Activated CD4-positive, alpha-beta T cell treated with anti-CD3 and anti-CD28 coated beads, Interleukin-2, amount 50 U/mL, for 4 hours (primary cell): ENCODE measurements at places on chromosomes 6 and 20.

GRCh38 chr20:39993742-39994141, 695.3 kb downstream of the MAFB start:
- DNase-seq: no peak

- DNase-seq: peak; percentile 16
These were observed 16.8 kb upstream of the SIRPG start for GRCh38 chr20:1674361-1674760.

GRCh38 chr6:108260126-108260808, 573 bp downstream of the SNX3 start:
- DNase-seq: no peak

DNA sequence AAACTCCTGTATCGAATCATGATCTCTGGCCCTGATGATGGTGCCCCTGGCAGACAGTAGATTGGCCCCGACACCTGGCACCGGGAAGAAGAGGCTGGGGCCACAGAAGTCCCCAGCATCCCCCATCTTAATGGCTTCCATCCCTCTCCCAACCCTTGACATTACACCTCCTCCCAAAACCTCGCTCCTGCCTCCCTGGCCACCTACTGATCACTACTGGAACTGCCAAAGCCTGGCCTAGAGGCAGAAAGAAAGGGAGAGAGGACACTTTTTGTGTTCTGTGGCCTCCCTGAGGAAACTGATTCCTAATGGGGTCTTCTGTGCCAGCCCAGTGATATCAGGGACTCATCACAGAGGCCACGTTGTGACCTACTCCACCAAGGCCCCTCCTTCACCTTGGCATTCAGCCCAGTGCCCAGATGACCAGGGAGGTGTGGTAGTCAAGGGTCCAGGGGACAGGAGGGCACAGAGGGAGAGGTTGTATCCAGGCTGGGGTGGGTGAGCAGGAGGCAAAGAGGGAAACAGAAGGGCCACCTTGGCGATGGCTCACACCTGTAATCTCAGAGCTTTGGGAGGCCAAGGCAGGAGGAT, 6.1 kb downstream of the C20orf173 start:
- DNase-seq: peak; percentile 11

DNA sequence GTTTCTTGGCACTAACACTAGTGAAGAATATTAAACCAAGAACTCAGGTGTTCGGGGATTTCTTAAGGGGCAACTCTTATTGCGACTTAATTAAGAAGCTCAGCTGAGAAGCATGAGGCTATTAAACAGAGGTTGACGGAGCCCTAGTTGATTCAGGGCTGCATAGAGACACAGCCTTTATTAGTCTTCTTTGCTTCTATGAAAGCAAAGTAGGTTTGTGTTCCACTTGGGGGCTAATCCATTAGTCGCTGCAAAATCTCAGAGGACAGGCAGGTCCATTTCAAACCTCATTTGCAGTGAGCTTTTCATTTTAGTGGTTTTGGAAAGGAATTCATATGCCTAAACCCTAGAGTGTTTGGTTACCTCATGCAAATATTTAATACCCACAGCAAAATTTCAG, 506.6 kb upstream of the SULF2 start:
- DNase-seq: no peak

- no peak for DNase-seq
These were observed 30.5 kb downstream of the NFATC2 start for GRCh38 chr20:51511861-51512619.

DNA sequence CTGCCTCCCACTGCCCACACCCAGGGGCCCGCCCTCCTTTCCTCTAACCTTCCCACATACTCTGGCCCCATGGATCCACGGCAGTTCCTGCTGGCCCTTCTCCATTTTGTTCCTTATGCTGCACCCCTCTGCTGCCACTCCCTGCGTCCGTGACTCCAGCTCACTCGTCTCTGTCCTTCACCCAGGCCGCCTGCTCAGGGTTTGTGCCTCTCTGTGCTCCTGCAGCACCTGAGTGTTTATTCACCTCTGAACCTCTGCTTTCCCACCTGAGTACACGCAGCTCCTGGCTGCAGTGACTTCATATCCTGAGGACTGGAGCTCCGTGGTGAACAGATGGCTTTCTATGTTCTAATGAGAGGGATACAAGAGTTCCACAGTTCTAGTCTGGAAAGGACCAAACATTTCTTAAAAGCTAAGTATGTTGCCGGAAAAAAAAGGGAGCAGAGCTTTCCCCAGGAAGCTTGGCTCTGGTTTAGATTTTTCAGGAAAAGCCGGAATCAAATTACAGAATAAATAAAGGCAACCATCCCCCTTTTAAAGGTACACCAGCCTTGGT, 1.5 kb upstream of the GNRH2 start:
- DNase-seq: no peak

DNA sequence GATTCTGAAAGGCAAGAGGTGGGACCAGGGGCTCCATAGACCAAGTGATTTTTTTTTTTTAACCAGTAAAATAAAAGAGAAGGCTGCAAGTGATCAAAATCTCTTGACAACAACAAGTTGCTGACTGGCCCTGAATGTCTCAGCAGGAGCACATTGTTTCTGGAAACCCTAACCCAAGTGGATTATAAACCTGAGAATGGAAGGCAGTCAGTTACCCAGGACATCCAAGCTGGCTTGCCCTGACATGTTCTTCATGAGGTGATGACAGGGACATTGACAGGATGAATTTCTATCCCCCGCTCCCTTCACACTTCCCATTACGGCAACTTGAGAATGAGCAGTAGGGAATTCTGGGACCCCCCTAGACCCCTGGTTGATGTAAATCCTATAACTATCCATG, 49.6 kb upstream of the RIPOR2 start:
- no peak for DNase-seq

DNA sequence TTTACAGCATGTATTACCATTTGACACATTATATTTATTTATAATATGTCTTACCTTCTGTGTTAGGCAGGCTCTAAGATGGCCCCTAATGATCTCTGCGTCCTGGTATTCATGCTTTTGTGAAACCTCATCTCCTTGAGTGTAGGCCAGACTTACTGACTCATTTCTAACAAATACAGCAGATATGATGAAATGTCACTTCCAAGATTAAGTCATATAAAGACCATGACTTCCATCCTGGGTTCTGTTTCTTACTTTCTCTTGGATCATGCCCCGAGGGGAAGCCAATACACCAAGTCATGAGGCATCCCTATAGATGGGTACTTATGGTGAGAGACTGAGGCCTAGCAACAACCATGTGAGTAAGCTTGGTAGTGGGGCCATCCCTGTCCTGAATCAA, 30.2 kb downstream of the ZHX3 start:
- no peak for DNase-seq

- no peak for DNase-seq
These were observed 135.3 kb downstream of the SOBP start for GRCh38 chr6:107625264-107625663.

DNA sequence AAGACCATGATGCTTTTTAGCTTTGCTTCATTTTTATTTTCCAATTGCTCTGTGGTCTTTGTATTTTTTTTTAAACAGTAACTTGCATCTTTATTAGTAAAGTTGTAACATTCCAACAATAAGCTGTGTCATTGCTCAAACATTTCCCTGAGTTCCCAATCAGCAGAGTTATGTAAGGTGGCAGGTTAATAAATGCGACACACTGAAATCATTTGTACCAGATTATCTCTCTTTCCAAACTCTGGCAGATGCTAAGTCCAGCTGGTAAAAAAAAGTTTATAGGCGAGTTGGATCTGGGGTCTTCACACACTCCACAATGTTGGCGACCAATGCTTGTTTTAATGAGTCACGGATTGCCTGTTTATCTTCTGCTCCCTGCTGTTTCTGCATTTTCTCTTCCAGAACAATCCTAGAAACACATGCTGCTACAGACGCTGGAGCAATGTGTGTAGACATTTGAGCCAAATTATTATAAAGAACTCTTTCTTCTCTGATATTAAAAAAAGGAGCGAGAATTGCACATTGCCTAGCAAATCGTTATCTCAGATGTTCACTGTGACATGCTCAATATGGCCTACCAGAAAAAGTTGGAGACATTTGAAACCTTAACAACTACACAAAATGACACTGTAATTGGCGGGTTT, 113.6 kb upstream of the IFNGR1 start:
- DNase-seq: no peak

GRCh38 chr6:156430386-156430785, 346.8 kb upstream of the ARID1B start:
- DNase-seq: no peak

DNA sequence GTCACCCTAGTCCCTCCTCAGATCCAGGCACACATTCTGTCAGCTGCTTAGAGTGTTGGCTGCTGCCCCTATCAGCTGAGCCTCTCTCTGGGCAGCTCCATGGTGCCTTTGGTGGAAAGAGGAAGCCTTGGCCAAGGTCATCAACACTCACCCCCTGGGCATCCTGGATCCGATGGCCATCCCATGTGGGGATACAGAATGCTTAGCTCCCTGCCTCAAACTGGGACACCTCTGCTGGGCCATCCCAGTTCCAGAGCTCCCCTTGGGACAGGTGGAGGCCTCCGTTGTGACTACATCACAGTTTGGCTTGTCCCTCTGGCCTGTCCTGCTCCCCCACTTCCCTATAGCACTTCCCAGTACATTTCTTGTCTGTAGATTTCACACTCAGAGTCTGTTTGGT, 45.6 kb downstream of the TOX2 start:
- no peak for DNase-seq

- DNase-seq: no peak
These were observed 32.9 kb upstream of the RPL7L1 start for GRCh38 chr6:42846505-42846904.

GRCh38 chr6:142306736-142307135, 4.9 kb downstream of the ADGRG6 start:
- DNase-seq: no peak

DNA sequence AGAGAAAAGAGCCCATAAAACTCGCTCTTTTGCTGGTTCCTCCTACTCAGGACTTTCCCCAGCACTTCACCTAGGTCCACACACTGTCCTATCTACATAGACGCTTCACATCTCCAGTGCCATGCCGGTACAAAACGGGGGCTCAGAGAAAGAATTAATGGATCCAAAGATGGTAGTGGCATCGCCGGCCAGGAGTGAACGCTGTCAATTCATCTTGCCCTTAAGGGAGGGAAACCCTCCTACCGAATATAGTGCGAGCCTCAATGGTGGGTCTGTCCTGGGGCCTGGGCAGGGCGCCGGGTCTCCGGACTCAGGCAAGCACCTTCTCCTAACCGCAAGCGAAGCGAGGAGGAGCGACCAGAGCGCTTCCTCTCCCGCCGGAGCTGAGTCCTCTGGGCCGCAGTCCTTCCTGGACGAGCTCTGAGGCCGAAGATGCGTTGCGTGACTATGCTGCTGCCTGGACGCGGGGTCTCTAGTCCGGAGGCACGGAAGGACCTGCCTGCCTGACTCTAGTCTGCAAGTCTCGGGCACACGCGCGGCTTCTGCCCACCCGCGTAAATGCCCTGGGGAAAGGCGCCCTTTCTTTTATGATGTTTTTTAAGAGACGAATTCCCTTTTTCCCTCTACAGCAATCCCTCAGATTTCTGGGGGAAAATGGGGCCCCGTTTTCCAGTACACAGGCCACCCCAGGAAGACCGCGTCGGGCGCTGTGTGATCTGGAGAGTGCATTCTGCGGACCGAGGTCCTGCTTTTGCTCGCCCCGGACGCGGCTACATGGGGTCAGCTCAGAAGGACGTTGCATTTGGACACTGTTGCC, 100.1 kb upstream of the PRDM1 start:
- DNase-seq: no peak

DNA sequence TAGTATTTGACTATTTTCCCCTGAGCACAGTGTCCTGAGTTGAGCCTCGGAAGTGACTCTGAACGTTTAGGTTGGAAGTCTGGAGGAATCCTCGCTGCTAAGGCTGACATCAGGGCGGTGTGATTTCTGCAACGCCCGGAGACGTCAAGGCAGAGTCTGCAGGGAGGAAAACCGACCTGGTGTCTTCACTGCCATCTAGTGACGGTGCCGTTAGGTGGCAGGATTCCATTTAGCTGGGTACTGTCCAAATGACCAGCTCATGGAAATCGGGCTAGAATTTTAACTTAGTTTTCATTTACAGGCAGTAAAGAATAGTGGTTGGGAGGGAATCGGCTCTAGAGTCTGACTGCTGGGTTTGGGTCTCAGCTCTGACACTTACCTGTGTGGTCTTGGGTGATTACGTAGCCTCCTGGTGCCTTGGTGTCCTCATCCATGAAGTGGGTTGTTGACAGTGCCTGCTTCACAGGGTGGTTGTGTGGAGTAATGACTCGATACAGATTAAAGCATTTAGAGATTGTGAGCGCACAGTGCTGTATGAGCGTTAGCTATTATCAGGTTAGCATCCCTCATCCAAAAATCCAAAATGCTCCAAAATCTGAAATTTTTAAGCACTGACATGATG, 35.0 kb downstream of the FOXF2 start:
- no peak for DNase-seq

GRCh38 chr6:22227824-22228610, 68.8 kb downstream of the PRL start:
- DNase-seq: no peak

- DNase-seq: no peak
These were observed 385.5 kb downstream of the HDGFL1 start for GRCh38 chr6:22954749-22955385.

DNA sequence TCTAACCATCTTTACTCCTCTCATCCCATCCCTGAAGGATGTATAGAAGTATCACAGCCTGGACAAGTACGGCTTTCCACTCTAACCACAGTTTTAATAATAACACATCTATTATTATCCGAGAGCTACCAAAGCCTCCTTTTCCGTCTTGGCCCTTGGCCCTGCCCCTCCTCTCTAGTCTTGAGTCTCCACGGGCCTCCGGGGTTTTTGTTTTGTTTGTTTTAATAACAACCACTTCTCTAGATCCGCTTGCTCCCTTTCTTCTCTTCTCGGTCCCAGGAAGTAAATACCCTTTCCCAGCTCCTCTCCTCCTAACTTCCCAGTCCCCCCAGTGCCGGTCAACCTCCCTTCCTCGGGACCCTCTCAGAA, 661 bp downstream of the LCA5 start:
- no peak for DNase-seq

- no peak for DNase-seq
These were observed 107.1 kb upstream of the JAG1 start for GRCh38 chr20:10780901-10781300.

GRCh38 chr6:87151471-87151780, 3.9 kb upstream of the ZNF292 start:
- no peak for DNase-seq

DNA sequence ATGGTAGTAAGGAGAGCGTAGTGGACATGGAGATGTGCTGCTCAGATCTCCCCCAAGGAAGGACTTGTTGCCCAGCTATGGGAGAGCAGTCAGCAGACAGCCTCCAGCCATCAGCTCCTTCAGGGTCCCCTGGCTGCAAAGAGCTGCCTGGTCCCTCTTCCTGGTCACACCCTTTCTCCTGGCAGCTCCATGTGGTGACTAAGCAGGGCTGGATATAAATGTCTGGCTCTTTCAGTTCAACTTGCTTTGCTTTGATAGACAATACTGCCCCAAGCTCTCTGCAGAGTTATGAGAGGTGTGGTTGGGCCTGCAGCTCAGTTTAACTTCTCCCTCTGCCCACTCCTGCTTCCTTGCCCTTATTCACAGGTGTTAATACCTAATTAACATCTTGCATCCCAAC, 64.1 kb upstream of the DDR1 start:
- no peak for DNase-seq
